Muscle of arm (tissue), 14 donors: ENCODE measurements at places on chromosomes 13 and 19. TPM values are rescaled to one million over a fixed set of nuclear protein-coding genes. Genes with fewer than 3 reads are reported as not detected.

GRCh38 chr19:55255618-55256423 lies 3.0 kb downstream of the PPP6R1 start:
- no peak for DNase-seq

DNA sequence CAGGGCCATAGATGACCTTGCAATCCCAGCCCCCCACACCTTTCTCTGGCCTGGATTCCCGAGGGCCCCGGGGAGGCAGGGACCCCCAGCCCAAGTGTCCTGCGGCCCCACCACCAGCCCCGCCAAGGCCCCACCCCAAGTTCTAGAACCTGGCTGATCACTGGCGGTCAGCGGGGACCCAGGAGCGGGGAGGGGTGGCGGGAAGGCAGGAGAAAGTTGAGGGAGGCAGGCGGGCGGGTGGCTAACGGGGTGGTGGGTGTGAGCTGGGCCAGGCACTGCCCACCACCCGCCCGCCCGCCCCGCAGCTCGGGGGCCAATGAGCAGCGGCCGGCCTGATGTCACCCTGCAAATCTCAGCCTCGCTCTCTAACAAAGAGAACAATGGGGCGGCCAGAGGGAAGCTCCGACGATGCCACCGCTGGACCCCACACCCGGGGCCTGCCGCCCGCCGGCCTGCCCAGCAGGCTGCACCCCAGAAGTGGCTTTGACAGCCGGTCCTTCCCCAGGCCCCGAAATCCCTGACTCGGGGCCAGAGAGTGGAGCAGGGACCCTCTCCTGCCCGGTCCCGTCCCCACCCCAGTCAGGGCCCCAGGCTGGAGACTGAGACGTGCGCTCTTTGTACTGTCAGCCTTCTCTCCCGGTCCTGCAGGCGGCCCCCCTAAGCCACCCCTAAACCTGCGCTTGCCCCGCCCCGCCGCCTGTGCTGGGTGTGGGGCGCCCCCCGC lies 1.6 kb downstream of the MEX3D start:
- DNase-seq: peak; percentile 87

- DNase-seq: no peak
Observed at GRCh38 chr13:100240109-100240779, 151.4 kb downstream of the PCCA start.

- DNase-seq: peak; percentile 60
Observed at GRCh38 chr19:30448386-30449077, 76.3 kb downstream of the ZNF536 start.

DNA sequence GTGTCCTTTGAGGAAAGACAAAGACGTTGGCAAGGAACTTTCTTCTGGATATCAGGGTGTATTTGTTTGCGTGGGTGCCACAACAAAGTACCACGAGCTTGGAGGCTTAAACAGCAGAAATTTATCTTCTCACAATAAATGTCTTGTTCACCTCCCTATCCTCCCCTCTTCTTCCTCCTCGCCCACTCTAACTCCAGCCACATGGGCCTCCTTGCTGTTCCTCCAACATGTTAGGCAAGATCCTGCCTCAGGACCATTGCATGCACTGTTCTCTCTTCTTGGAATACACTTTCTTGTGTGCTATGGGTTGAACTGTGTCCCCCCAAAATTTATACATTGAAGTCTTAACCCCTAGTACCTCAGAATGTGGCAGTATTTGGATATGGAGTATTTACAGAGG lies 45.7 kb downstream of the VAV1 start:
- DNase-seq: no peak

- DNase-seq: no peak
Observed at GRCh38 chr13:111210091-111210490, 95.0 kb downstream of the ARHGEF7 start.

Gene CAPNS1
- polyA plus RNA-seq: 505 TPM

Gene ZNF577
- 13.5 TPM for polyA plus RNA-seq

GRCh38 chr13:51357928-51358595 lies 18.6 kb downstream of the SERPINE3 start:
- no peak for DNase-seq

- DNase-seq: no peak
Observed at GRCh38 chr19:33311326-33311682, 9.0 kb upstream of the CEBPA start.

Gene NLRP9
- not detected for polyA plus RNA-seq

Gene MCF2L
- polyA plus RNA-seq: not detected

GRCh38 chr19:35251456-35251855 lies 2.7 kb downstream of the LSR start:
- no peak for DNase-seq

Gene NLRP4
- polyA plus RNA-seq: not detected

GRCh38 chr19:21921691-21922180 lies 85.8 kb upstream of the ZNF43 start:
- no peak for DNase-seq

Gene FXYD7
- polyA plus RNA-seq: 2.2 TPM

DNA sequence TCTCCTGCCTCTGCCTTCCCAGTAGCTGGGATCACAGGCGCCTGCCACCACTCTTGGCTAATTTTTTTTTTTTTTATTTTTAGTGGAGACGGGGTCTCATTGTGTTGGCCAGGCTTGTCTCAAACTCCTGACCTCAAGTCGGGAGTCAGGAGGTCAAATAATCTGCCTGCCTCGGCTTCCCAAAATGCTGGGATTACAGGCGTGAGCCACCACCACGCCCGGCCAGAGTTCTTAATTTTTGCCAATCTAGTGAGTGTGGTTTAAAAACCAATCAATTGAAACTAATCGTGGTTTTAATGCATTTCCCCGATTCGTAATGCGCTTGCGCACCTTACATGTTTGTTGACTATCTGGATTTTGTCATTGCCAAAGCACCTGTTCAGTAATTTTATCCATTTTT lies 37.0 kb downstream of the SKA3 start:
- no peak for DNase-seq

DNA sequence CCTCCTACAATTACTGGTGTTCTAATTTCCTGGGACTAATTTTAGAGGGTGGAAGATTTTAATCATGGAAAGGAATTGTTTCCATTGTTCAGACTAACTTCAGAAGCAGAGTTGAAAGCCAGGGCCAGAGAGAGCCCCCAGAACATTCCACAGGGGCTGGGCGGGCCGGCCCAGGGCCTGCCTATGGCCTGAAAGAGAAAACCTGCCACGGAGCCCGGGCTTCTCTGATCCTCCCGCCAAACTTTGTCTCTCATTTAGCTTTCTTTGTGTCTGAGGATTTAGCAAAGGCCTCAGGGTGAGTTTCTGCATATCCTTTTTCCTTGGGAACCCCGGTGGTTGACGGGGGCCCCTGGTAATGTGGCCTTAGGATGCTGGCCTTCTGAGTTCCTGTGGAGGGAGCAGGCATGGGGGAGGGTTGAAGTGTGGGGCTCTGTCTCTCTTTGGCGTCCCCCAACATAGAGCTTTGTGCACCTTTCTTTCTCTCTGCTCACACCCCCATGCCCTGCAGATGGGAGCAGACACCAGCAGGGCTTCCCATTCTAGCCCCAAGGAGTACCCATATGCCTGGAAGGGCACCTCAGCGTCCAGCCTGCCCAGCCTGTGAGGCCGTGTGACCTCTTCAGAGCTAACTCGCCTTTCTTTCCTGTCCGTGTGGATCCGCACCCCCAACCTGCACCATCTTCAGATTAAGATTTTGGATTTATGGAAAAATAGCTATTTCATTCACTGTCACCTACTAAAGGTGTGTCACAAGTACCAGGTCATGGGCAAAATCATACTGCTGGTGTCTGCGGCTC lies 539.5 kb downstream of the FGF9 start:
- no peak for DNase-seq

DNA sequence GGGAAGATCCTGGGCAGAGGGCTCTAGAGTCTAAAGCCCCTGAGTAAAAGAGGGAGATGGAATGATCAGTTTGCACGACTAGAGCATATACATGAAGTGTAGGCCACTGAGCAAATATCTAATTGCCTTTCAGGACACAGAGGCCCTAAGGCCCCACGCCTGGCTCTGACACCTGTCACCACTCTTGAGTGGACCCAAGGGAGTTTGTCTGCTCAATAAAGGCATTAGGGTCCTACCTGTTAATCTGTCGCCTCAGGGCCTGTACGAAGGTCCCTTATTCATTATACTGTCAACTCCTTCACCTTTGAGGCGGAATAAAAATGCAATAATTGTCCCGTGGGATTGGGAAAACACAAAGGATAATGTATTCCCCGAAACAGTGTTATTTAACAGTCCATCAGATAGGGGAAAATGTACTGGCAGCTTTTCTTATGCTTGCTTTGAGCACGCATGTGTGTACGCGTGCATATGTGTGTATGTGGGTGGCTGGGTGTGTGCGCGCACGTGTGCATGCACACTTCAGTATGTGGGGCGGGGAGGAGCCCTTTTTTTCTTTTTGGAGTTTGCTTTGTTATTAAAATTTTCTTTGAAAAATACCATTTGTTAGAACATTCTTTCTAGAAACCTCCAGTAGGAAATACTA lies 161.8 kb upstream of the SERP2 start:
- DNase-seq: no peak

GRCh38 chr13:38173403-38173802 lies 176.2 kb upstream of the UFM1 start:
- no peak for DNase-seq

DNA sequence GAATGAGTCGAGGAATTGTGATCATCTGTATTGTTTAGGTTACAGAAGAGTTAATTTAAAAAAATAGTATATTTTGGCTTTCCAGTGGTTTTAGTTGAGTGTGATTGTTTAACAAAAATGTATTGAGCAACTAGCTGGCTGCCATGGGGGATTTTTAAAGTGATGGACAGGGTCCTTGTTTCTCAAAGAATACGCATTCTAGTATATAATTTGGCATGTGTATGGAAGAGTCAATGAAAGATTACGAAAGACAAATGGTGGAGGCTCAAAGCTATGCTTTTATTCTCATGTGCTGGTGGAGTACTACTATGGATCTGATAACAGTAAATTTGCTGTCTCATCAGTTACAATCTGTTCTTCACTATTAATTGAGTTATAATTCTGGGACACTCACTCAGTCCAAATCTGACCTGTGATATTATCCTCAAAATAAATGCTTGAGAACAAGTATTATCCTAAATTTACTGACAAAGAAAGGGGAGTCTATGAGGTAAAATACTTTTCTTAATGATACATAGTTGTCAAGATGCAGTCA lies 240.0 kb downstream of the GPC6 start:
- no peak for DNase-seq

Gene ZNF574
- 7.2 TPM for polyA plus RNA-seq

Gene ZNF506
- 23.1 TPM for polyA plus RNA-seq

Gene PROZ
- polyA plus RNA-seq: 0.12 TPM

- no peak for DNase-seq
Observed at GRCh38 chr13:112353856-112354255, 22.3 kb upstream of the SPACA7 start.

GRCh38 chr19:2015608-2015950 lies at the start of gene BTBD2:
Gene BTBD2, minus strand, starts transcription at chr19:2015714. Its CDS starts 11 bp downstream, at chr19:2015703.
- peak; percentile 75 for DNase-seq

Gene MUC16
- not detected for polyA plus RNA-seq

DNA sequence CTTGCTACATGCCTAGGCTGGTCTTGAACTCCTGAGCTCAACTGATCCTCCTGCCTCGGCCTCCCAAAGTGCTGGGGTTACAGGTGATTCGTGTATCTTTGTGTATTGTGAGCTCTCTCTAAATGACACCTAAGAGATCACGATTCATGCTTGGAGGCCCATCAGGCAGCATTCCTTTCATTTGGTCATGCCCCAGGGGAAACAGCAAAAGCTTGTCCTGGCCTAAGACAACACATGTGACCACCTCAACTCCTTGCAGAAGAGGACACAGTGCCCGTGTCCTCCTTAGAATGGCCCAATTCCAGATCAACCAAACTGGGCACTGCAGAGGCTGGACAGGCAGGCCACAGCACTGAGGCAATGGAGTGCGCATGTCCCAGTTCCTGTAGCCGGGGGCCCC lies 32.5 kb downstream of the ZC3H4 start:
- DNase-seq: no peak

- peak; percentile 36 for DNase-seq
Observed at GRCh38 chr19:45632468-45633196, 6.6 kb downstream of the EML2 start.

Gene ZNF93
- polyA plus RNA-seq: 11.3 TPM

DNA sequence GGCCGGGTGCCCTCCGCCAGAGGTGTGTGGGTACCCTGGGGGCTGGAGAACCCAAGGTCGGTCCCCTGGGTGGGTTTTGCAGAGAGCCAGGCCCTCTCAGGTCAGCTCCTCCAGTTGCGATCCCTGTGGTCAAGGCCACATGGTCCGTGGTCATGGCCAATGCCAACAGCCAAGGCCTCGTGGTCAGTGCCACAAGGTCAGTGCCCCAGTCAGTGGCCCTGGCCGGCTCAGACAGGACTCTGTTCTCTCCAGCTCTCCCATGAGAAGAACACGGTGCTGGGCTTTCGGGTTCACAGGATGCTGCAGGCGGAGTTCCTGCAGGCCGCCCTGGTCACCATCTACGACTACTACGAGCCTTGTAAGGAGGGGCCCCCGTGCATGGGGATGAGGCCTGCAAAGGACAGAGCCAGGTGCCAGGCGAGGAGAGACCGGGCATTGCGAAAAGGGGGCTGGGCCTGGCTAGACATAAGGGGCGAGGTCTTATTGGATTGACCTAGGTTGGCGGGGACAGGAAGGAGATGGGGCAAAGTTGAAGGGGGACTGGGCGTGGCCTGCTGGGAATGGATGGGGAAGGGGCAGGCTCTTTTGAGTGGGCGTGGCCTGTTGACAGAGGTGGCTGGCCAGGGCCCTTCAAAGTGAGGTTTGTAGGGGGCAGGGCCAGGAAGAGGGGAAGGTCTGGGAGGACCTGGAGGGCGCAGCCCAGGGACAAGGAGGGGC lies 15.2 kb upstream of the SHFL start:
- no peak for DNase-seq

Gene PTBP1
- 245 TPM for polyA plus RNA-seq

DNA sequence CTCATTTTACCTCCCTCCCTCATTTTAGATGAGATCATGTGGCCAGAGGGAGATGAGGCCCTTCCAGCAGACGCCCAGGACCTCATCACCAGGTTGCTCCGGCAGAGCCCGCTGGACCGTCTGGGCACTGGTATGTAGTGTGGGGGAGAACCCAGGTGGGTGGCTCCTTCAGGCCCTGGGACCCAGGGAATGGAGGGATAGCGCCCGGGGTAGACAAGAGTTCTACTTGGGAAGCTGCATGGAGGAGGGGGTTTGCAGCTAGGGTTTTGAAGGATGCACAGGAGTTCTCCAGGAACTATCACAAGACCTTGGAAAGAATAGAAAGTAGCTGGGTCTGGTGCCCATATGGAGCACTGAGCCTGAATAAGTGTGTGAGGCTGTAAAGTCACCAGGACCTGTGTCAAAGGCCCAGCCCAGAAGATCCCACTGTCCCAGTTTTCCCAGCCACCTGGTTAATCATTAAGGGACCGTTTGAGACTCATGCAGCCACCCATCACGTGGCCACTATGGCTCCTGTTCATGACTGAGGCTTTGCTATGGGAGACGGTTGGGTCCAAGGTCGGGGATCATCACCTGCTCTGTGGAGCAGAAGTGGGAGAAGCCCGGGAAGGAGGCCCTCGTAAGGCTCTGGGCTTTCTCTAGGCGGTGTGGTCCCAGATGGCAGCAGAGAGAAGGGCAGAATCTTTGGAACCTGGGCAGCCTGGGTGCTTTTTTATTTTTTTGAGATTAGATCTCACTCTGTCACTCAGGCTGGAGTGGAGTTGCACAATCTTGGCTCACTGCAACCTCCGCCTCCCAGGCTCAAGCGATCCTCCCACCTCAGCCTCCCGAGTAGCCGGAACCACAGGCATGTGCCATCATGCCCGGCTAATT lies 17.0 kb upstream of the PIK3R2 start:
- DNase-seq: no peak
